ENCODE measurements at places on chromosomes 2 and 18.

DNA sequence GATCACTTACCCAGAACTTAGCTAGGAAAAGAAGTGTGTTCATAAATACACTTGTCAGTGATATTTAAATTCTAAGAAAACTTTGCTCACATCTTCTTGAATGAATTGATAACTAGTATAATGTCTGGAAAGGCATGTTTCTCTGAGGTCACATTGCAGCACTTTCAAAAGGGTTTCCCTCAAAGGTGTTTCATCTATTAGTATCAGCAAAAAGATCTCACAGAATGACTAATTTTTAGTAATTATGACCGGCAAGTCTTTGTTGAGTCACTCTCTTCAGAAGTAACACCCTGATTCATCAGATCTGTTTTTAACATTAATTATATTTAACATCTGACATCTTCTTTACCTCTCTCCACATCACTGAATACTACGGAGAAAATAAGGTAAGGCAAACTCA is 222.3 kb downstream of the IKZF2 start:
- no peak for DNase-seq

GRCh38 chr2:219628986-219629901 is 1.8 kb downstream of the SLC4A3 start:
- DNase-seq, result no peak

GRCh38 chr2:46001741-46002506 is 295.3 kb upstream of the EPAS1 start:
- no peak for DNase-seq

- no peak for DNase-seq
Measured at GRCh38 chr2:151576080-151576479, 158.2 kb downstream of the NEB start.

DNA sequence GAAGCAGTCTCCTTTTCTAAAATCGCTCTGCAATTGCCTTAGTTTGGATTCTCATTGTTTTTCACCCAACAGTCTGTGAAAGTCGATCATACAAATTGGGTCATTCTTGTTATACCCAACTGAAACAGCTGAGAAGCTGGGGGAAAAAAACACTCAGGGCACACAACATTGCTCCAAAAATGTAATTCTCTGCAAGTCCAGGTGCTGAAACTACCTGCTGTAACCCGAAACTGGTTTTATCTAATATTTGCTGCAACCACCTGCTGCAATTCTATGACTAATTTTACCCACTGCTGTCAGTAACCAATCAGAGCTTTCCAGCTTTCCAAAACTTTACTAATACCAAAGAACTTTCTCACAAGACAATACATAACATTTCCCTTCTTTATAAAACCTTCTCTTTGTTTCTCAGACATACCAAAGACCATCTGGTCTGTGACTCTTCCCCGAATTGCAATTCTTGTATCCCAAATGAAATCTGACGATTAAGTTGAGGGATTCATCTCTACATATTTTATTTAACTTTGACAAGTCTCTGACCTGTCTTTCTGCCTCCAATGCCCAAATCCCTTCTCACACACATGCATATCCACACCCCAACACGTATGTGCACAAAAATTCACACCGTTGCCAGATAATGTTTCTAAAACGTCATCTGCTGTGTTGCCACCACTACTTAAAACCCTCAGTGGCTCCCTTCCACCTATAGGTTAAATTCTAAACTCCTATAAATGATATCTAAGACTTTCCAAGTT is 198.3 kb downstream of the PIEZO2 start:
- DNase-seq, result no peak

GRCh38 chr18:1779587-1779986 is 791.7 kb downstream of the METTL4 start:
- no peak for DNase-seq

DNA sequence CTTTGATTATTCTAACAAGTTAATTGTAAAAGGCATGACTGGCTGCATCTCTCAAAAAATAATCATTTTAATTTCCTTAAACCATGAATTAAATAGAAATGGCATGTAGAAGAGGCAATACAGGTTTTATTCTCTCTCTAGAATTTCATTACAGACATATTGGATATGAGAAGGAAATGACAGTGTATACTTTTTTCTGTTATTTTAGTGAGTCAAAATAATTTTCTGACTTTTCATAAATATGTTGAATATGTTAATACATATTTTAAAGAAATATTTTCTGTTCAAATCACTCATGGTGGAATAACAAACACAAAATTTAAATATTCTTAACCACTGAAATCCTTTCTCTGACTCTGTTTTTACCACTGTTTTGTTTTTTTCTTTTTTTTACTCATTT is 510.4 kb downstream of the LRP1B start:
- DNase-seq, result no peak

GRCh38 chr18:79406708-79407107 is 11.0 kb downstream of the NFATC1 start:
- no peak for DNase-seq

DNA sequence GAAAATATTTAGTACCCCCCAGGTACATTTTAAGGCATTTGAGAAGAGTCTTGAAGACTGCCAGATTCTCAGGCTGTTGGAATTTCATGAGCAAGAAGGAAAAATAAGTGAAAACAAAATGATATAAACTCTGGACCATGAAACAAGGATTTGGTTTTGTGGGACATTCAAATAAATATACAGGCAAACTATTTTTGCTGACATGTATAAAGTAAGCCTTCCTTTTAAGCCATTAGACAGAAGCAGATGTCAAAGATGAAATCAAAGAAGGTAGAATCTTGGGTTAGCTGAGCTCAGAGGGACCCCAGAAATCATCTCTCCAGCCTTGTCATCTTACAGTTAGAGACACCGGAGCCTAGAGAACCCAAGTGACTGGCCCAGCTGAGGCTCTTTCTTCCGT is 51.3 kb upstream of the ACSL3 start:
- no peak for DNase-seq

DNA sequence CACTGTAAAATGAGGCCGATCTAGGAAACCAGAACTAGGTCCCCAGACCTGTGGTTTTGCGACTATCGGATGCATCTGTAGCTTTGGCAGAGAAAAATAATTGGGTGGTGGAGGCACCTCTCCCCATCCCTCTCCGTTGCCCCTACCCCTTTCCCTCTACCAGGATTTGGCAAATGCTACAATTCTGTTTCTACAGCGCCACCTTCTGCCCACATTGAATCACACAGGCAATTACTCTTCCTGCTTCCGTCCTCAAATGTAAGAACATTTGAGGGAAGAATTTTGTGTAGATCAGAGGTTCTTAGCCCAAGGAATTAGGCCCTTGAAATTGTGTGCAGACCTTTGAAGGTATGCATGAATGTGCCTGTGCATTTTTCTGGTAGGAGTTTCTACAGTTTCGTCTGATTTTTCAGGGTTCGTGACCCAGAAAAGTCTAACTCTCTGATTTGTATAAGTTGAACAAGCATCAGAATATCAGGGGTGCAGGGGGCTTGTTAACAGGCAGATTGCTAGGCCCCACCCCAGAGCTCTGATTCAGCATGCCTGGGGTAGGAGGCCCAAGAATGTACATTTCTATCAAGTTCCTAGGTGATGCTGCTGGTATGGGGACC is 11.2 kb downstream of the ATP6V1B1 start:
- peak; percentile 81 for DNase-seq

GRCh38 chr2:144489315-144489916 is 30.5 kb downstream of the ZEB2 start:
- DNase-seq, result no peak

DNA sequence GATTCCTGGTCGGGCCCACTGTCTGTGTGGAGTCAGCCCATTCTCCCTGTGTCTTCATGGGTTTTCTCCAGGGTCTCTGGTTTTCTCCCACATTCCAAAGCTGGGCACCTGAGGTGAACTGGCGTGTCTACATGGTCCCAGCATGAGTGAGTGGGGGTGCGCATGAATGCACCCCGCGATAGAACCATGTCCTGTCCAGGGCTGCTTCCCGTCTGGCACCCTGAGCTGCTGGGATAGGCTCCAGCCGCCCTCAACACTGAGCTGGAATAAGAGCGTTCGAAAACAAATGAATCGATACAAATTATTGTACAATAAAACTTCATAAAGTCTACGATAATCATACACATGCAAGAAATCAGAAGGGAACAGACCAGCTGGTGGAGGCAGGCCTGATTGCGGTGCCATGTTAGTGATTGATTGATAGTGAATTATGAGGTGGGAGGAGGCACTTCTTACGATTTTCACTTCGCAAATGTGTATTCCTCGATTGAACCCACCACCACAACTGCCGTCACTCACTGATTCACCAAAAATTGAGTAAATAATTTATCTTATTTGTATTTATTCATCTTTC is 186.6 kb downstream of the MGAT5 start:
- DNase-seq, result no peak

DNA sequence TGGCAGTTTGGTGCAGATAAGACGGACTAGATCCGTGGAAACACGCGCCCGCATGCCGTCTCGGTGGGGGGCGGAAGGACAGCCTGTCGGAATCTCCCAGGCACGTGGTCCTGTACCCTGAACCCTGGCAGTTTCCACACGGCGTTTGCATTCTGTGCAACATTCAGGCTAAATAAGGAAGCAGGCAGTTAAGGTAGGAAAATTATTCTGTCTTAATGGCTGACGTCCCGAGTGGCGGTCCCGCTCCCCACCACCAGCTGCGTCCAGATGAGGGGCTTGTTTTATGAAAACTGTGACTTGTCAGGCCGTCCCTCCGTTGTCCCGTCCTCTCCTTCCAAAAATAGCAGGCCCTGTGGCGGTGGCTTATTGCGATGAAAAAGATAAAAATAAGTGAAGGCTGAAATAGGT is 120.2 kb downstream of the NFATC1 start:
- peak; percentile 3 for DNase-seq

- DNase-seq, result no peak
Measured at GRCh38 chr2:30625276-30625675, 178.2 kb downstream of the LCLAT1 start.

DNA sequence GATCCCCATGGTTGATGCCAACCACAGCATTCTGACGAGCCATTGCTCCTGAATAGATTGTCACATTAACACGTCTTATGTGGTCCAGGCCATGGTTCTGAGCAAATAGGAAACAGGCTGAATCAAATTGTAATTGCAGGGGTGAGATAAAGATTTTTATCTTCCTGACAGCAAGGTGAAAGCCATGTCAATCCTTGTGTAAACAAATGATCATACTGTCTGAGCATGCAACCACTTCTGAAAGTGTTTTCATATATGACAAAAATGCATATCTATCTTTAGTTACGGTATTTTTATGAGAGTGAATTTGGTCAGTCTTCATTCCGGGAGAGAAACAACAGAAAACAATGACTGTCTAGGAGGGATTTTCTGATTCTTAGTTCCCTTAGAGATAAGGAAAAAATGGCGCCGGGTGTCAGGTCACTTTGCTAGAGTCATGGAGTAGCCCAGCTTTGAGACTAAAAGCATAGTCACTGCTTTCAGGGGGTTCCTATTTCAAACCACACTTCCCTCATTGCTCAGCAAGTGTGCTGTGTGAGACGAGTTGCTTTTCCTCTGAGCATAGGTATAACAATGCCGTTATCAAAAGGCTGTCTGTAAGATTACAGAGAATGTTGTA is 958.9 kb downstream of the DCDC2C start:
- no peak for DNase-seq

DNA sequence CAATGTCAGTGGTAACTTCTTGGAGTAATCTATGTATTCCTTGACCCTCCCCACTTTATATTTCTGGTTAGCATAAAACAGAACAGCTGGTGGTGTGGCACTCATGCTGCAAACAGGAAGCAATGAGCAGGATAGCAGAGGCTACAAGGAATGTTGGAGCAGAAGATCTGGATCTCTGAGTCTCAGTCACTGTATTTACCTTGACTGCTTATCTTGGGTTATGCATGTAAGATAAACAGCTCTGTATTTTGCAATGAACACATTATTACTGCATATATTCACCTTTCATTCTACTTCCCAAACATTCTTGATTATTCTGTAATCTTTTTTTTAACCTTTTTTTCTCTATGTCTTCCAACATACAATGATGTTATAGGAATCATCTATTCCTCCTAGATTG is 977.9 kb upstream of the CNTNAP5 start:
- DNase-seq, result no peak

DNA sequence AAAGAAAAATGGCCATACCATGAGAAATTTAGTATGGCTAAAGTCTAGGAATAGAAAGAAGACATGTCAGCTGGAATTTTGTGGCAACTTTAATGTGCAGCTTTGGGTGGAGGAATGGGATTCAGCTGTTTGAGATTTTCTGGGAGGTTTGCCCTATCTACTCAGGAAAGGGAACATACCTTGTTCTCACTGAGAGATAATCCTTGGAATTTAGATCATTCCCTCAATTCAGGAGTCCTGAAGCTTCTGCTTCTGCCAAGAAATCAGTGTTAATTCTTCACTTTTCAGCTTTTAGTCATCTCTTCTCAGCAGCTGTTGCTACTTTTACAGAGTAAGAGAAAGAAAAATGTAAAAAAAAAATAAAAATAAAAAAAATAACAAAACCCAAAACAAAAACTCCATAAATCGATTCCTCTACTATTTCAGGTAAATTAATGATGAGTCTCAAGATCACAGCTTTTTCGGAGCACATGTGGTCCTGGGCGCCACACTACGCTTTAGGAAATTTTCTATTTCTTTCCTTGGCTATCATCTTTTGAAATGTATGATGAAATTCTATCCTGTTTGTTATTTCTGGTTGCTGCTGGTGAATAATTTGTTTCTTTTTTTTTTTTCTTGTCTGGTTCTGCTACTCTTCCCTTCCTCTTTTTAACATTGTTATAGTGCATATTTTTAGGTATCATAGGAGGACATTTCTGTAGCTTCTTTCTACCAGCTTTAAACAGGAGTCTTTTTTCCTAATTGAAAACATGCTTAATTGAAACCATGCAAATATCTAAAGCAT is 18.9 kb upstream of the BAZ2B start:
- no peak for DNase-seq

GRCh38 chr18:34281722-34282121 is 57.0 kb upstream of the NOL4 start:
- no peak for DNase-seq

DNA sequence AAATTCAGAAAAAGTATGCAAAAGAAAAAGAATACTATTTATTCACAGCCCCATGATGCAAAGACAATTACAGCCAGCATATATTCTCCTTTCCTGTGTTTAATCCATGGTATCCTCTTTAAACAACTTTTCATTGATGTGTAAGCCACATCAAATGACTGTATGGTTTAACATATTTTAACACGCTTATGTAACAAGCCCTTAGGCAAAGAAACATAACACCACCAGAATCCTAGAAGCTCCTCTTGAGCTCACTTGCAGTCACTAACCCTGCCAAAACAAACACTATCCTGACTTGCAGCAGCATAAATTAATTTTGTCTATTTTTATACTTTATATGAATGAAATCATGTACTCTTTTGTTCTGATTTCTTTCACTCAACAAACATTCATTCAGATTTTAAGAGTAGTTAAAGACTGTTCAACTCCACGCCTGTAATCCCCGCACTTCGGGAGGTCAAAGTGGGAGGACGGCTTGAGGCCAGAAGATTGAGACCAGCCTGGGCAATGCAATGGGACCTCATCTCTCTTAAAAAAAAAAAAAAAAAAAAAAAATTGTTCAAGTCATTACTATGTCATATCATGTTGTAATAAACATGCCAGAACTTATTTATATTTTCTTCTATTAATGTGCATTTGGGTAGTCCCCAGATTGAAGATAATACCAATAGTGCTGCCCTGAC is 226.3 kb downstream of the NBAS start:
- DNase-seq, result no peak

GRCh38 chr2:128196026-128196425 is 105.0 kb downstream of the UGGT1 start:
- DNase-seq, result no peak

GRCh38 chr2:60413814-60414168 is 139.7 kb downstream of the BCL11A start:
- DNase-seq, result no peak
